ENCODE measurements at places on chromosomes 3 and 15.

DNA sequence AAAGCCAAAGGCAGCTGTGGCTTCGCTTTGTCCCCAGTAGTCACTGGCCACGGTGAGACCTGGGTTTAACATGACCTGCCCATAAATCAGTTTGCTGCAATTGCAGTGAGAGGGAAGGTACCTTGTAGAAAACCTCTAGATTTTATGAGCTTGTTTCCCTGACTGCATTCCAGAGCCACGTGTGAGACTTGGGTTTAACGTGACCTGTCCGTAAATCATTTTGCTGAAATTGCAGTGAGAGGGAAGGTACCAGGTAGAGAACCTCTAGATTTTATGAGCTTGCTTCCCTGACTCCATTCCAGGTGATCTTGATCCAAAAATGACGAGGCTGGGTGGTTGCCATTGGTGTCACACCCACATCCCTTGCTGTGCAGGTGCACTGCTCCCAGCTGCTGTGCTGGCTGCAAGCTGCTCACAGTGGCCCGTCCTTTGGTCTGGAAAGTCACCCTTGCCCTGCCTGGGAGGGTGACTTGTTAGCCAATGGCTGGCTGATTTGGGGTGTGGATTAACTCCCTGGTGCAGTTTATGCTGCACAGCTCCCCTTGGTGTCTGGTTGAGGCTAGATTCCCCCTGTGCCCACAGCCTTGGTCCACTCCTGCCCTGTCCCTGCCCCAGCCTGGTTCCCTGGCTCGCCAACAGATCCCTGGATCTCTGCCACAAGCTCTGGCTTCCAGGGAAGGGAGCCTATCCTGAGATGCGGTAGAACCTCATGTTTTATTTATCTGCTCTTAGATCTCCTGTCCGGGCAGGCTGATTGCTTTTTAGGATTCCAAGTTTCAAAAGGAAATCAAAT, 192.7 kb upstream of the CTDSPL start:
- DNase-seq: no peak

- DNase-seq: no peak
Observed at GRCh38 chr15:40081691-40082194, 26.9 kb downstream of the BMF start.

DNA sequence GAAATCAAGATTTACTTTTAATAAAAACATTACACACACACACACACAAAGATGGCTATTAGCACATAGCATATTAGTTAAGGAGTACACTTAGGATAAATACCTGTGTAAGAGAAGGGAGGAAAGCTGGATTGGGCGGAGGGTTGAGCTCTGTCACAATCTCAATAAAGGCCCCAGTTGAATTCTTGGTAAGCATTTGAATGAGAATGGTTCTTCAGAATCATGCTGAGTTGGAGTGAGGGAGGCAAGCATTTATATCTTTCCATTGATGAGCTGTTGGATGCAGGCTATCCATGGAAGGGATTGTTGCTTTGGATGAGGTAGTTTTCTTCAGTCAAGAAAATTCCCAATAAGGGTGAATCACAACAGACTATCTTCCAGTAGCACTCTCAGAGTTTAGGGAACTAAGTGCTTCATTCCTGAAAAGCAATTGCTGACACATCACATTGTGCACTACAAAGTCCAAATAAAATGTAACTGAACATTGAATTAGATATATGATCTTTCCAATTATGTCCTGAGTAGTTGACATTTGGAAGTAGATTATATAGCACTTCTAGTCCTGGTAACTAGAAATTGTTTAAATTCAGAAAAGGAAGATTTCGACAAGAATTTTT, 95.7 kb downstream of the SUCNR1 start:
- DNase-seq: no peak

GRCh38 chr15:70855764-70856163, 1.8 kb upstream of the LARP6 start:
- DNase-seq: no peak

GRCh38 chr3:112925969-112926368, 48.9 kb downstream of the CD200R1 start:
- DNase-seq: no peak

DNA sequence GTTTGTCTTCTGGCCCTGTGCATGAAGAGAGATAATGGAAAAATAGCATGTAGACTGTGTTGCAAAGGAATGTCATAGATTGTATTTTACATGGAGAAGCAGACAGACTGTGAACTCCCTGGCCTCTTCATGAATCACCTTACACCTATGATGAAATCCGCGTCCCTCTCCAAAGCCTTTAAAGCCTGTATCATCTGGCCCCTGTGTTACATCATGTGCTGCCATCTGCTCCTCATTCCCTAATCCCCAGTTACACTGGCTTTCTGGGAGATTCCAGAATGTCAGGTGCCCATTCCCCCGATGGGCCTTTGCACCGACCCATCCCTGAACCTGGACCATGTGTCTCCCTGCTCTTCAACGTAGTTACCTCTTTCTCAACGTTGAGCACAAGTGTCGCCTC, 190.8 kb downstream of the ADAMTSL3 start:
- no peak for DNase-seq

GRCh38 chr3:142087676-142088075, 61.7 kb downstream of the TFDP2 start:
- DNase-seq: no peak

DNA sequence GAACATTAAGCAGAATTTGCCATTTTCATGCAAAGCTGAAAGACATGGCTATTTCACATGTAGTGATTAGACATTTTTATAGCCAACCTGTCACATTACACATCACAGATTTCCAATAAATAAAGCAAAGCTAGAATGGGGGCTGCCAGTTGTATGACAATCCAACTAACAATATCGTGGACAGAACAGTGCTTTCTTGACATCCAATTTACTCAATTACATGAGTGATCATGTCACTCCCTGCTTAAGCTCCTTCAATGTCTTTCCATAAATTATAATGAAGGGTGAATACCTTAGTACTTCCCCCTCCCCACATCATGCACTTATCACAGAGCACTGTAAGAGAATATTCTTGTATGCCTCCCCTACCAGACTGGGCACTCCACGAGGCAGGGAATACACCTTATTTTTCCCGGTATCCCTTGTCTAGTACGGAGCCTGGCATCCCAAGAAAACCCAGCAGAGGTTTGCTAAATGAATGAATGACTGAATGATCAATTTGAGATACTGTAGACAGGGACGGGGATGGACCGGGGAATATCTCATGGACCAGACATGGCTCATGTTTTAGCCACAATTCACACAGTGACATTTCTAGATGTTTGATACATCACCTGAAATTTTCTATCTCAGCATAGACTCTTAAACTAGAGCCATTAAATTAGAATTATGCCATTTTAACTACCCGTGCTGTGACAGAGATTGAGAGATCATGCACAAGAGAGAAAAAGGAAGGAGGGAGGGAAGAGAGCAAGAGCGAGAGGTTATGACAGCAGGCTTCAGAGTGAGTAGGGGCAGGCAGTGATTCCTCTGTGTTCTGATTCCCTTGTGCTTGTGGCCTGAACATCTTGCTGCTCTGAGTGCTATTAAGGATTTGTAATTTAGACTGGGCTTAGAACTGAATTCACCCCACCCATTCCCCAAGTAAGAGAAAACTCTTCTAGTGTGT, 77.7 kb downstream of the EPHB1 start:
- DNase-seq: no peak

DNA sequence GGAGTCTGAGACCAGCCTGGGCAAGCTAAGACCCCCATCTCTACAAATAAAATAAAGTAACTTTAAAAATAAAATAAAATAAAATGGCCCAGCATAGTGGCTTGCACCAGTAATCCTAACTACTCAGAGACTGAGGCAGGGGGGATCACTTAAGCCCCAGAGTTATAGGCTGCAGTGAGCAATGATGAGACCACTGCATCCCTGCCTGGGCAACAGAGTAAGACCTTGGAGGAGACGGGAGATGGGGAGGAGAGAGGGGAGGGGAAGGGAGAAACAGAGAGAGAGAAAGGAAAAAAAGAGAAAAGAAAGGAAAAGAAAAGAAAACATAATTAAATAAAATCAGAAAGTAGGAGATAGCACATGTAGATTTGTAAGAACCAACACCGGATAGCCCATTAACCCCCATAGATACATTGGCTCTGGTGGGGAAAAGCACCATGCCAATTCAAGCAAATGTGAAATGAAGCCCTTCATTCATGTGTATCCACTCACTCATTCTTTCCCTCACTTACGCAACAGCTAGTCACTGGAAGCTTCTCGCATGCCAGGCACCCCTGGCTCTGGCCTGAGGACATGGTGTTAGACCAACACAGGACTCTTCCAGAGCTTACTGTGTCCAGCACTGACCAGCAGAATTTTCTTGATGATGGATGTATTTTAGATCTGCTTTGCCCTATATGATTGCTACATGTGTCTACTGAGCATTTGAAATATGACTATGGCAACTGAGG, 183.2 kb downstream of the MAGI1 start:
- no peak for DNase-seq

DNA sequence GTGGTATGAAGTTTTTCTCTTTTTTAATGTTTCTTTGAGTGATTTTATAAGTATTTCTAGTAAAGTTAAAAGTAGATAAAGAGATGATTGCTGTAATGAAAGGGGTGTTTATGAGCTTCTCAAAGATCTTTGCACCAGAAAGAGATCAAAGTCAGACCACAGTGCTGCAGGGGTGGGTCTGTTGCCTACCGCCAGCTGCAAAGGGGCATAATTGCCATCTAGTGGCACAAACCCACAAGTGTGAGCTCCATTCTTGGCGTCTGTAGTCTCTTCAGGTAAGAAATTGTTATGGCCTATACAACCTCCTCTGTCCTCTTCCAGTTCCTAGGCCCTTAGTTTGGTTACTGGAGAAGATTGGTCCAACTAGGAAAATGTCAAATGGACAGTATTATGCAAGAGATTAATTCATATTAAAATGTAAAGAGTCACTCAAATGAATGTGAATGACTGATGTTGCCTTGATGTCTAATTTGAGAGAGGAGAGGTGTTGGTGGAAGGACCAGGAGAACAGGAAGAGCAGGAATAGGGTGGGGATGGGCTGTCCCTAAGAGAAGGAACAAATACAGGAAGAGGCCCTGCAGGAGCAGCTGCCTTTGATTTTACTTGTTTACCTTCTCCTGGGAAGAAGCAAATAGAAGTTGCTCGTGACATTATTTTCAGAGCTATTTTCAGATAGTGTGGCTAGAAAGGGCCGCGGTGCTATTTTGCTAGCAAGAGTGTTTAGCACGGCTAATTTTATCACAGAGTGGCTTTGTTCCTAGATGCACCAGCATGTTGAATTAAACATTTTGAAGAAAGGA, 53.0 kb upstream of the GSK3B start:
- peak; percentile 70 for DNase-seq

GRCh38 chr3:50078091-50078490, 10.6 kb upstream of the RBM5 start:
- no peak for DNase-seq

GRCh38 chr15:94576889-94577533, 345.6 kb downstream of the MCTP2 start:
- DNase-seq: no peak

DNA sequence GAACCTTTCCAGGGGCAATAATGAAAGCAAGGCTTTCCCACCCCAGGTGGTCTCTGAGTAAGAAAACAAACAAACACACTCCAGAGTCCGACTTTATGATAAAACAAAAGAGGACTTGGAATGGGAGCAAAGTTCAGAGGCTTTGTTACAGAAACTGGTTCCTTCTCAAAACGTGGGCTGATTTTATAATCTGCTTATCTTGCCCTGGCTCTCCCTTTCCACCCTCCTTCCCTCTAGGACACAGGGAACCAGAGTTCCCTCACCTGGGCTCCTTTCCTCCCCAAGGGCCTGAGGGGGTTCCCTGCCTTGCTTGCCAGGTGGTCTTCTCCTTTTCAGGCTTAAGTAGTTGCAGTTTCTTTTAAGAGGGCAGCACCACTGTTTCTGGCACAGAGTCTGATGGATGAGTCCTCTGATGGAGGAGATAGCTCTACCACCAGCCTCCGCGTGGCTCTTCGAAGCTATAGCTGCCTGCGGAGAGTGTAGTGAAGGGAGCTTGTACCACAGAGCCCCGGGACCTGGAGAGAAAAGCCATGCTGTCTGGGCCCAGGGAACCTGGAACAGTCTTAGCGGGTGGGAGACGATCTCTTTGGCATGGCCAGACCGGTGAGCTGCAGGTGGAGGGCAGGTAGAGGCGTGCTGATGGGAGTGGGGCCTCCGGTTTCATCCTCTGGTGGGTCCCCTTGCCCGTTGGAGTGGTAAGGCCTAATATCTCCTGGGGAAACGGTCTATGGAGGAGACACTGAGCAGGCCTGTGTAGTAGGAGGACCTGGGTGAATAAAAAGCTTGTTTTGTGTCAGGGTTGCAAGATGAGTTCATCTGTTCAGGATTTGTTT, 68.7 kb downstream of the SMAD6 start:
- DNase-seq: no peak

DNA sequence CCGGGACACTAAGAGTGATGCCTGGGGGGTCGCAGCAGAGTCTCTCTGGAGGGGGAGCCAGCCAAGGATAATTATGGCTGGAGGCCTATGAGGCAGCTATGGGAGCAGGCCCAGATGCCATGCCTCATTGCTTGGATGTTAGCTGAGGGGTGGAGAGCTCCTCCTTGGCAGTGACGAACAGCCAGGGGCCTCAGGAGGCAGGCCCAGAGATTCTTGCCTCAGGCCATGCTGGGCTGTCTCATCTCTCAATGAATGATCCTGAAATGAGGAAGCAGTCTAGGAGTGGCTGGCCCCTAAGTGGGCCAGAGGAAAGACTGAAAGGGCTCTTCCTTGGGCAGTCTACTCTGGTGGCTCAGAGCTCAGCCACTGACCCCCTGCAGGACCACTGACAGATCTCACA, 21.3 kb downstream of the KIF9 start:
- DNase-seq: no peak

DNA sequence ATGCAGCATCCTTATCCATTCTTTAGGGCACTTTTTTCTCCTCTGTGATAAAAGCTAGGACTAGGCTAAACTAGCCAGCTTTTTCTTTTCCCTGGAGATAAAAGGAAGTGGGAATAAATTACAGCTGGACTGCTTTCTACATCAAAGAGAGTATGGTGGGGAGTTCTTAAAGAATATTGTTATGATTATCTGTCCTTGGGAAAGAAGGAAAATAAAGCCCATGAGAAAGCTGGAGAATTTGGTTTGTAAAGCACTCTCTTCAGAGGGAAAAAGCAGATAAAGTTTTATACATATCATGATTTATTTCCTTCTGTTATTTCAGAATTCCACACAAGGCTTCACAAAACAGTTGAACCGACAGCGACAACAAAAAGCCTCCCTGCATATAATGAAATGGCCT, 923.0 kb downstream of the DIPK2A start:
- DNase-seq: no peak

- no peak for DNase-seq
Observed at GRCh38 chr3:125591116-125591760, 4.1 kb downstream of the OSBPL11 start.

- DNase-seq: no peak
Observed at GRCh38 chr3:184506561-184506991, 55.0 kb upstream of the EPHB3 start.

GRCh38 chr15:75023872-75024636, 664 bp downstream of the PPCDC start:
- no peak for DNase-seq

DNA sequence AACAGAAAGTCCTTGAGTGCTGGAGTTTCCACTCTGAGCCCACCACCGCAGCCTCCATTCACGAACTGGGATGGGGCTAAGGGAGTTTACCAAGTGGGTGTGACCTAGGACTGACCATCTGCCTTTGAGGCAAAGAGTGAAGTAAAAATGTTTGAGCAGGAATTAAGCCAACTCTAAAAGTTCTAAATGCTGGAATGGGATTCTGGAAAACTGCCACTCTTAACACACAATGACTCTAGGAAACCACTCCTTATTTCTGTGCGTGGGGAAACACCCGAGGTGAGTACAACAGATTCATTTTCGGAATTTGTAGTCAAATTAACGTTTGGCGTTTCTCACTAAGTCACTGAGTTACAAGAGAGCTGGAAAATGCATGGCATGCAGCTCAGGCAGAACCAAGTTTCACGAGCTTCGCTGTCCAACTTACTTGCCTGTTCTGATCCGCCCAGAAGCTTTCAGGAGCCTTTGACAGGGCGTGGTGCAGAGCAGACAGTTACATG, 31.6 kb downstream of the ISL2 start:
- DNase-seq: no peak

All from activated effector memory CD4-positive, alpha-beta T cell treated with anti-CD3 and anti-CD28 coated beads, Interleukin-2, amount 50 U/mL, for 16 hours (primary cell).